Kidney (tissue), 22 donors: ENCODE measurements at places on chromosomes 4 and X. TPM values are rescaled to one million over a fixed set of nuclear protein-coding genes. Genes with fewer than 3 reads are reported as not detected.
A peak's percentile ranks its signal among the peaks of the same experiment; 100 is the strongest.

The PAGE5 gene
- not detected for total RNA-seq

GRCh38 chrX:150935467-150935866, 37.0 kb upstream of the CD99L2 start:
- DNase-seq = no peak

GRCh38 chr4:73676861-73677323, 56.7 kb upstream of the RASSF6 start:
- no peak for DNase-seq

GRCh38 chr4:60744767-60745166, 455.4 kb upstream of the ADGRL3 start:
- DNase-seq = no peak

The IGSF1 gene
- total RNA-seq = 1.4 TPM

GRCh38 chrX:1398431-1399340, 6.8 kb upstream of the SLC25A6 start:
- DNase-seq = peak; percentile 35

DNA sequence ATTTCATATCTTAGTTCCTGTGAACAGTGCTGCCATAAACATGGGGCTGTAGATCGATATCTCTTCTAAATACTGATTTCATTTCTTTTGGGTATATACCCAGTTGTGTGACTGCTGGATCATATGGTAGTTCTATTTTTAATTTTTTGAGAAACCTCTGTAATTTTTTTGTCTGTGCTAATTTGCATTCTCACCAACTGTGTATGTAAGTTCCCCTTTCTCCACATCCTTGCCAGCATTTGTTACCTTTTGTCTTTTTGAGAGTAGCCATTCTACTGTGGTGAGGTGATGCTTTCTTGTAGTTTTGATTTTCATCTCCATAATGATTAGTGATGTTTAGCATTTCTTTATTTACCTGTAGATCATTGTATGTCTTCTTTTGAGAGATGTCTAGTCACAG, 2086.5 kb upstream of the TENM3 start:
- DNase-seq = no peak

The CAPN6 gene
- 25.0 TPM for total RNA-seq

The AMTN gene
- total RNA-seq = not detected

The MTCP1 gene
- 23.8 TPM for total RNA-seq

The VCX2 gene
- total RNA-seq = not detected
